Stimulated activated CD4-positive, alpha-beta T cell treated with anti-CD3 and anti-CD28 coated beads, TNF-alpha, amount 100 ng/mL, for 24 hours (primary cell): ENCODE measurements at places on chromosomes 2 and 18.

GRCh38 chr2:127969446-127969845 lies 58.4 kb downstream of the SAP130 start:
- DNase-seq: no peak

DNA sequence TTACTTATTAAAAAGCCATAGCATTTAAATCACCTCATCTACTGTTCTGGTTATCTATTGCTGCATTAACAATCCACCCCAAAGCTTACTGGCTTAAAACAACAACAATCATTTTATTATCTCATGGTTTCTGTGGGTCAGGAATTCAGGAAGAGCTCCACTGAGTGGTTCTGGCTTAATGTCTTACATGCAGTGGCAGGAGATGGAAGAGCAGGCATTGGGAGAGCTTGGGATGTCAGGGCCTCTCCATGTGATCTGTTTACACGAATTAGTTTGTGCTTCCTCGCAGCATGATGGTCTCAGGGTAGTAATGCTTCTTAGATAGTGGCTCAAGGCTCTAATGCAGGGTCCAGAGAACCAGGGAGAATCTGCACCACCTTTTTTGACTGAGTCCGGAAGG lies 14.4 kb upstream of the REL start:
- no peak for DNase-seq

- no peak for DNase-seq
Measured at GRCh38 chr2:240241572-240241971, 101.1 kb upstream of the OTOS start.

DNA sequence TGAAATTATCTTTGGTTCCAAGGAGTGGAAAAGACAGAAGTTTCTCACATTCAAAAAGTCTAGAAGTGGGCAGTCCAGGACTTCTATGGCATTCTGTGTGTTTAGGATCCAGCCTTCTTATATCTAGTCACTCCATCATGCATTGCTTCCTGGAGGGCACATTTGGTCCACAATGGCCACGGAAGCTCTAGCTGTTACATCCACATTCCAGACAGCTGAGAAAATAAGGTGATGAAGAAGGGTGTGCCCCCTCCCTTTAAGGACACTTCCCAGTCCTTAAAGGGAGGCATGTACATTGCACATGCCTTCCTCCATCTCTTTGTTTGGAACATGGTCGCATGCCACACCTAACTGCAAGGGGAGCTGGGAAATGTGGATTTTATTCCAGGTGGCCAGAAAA lies 59.9 kb upstream of the BZW1 start:
- DNase-seq: no peak

DNA sequence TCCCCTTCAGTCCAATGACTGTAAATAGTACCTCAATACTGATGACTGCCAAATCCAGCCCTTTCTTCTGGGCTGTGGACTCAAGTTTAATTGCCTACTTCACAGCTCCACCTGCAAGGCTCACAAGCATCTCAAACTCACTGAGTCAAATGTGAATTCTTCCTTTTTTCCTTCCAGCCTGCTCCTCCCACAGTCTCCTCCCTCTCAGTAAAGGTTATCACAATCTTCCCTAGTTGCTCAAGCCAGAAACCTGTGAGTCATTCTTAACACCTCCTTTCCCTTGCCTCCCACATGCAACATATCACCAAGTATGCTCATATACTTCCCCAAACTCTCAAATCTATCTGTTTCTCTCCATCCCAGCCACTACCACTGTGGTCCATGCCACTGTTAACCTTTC lies 3.7 kb upstream of the MFSD6 start:
- DNase-seq: peak; percentile 13

- no peak for DNase-seq
Measured at GRCh38 chr2:42794271-42795046, 2.1 kb upstream of the HAAO start.

DNA sequence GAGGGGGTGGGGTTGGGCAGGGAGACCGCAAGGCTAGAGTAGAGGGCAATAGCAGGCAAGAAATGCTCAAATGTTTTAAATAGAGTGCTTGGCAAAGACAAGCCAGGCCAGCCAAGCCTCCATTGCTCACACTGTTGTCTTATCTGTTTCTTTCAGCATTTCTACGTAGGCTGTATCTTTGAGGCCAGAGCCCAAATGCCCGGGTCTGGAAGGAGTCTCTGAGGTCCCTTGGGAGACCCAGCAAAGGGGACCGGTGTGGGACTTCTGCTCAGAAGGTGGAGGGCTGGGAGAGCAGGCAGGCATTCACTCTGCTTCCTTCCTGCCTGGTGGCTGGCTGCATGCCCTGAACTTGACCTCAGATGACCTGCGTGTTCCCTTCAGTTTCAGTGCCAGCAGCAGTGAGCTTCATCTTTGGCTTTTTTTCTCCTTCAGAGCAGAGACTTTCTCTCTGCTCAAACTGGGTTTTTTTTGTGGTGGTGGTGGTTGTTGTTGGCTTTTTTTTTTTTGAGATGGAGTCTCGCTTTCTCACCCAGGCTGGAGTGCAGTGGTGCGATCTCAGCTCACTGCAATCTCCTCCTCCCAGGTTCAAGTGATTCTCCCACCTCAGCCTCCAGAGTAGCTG lies 13.7 kb upstream of the TET3 start:
- DNase-seq: no peak

DNA sequence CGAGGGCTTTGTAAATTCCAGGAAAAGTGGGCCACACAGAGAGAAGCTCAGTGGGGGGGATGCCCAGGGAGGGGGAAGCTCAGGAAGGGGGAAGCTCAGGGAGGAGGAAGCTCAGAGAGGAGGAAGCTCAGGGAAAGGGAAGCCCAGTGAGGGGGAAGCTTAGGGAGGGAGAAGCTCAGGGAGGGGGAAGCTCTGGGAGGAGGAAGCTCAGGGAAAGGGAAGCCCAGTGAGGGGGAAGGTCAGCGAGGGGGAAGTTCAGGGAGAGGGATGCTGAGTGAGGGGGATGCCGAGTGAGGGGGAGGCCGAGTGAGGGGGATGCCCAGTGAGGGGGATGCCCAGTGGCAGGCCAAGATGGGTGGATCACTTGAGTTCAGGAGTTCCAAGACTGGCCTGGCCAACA lies 821 bp upstream of the CHRNG start:
- no peak for DNase-seq

GRCh38 chr2:159960414-159960813 lies 102.0 kb downstream of the PLA2R1 start:
- DNase-seq: no peak

DNA sequence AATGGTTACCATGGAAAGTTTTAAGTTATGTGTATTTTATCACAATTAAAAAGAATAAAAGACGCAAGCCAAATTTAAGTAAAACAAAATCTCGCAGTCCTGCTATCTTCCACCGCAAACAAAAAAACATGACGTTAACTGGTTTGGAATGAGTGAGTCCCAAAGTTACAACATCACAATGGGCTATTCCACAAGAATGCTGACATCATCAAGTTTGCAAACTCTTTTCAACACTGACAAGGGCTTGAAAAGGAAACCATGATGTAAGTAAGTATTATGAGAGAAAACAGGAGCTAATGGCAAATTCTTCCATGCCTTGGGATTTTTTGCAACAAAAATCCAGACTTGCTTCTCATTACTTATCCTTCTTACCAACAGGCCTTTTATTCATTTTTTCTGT lies 31.1 kb downstream of the SIGLEC15 start:
- DNase-seq: no peak

- no peak for DNase-seq
Measured at GRCh38 chr18:26459340-26459739, 89.0 kb downstream of the KCTD1 start.

GRCh38 chr2:210442457-210442856 lies 34.1 kb downstream of the LANCL1 start:
- no peak for DNase-seq

GRCh38 chr2:196263181-196263747 lies 91.9 kb upstream of the STK17B start:
- DNase-seq: no peak

DNA sequence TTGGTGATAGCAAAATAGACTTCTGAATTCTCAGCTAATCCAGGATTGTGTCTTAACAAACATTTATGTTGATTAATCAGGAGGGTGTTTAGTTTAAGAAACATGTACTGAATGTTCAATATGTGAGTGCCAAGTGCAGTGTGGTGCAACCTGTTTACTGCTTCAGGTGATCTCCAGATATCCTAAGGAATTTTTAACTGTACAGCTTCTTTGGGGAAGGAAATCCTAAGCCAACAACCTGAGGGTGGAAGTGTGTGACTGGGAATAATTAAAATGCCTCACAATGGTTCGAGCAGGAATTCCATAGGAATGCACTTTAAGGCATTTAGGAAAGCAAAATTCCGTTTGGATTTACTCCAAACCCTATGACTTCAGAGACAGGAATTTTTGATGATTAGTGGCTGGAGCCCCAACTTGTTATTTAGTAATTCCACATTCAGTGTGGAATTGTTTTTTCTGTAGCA lies 16.4 kb downstream of the CRIM1 start:
- no peak for DNase-seq

DNA sequence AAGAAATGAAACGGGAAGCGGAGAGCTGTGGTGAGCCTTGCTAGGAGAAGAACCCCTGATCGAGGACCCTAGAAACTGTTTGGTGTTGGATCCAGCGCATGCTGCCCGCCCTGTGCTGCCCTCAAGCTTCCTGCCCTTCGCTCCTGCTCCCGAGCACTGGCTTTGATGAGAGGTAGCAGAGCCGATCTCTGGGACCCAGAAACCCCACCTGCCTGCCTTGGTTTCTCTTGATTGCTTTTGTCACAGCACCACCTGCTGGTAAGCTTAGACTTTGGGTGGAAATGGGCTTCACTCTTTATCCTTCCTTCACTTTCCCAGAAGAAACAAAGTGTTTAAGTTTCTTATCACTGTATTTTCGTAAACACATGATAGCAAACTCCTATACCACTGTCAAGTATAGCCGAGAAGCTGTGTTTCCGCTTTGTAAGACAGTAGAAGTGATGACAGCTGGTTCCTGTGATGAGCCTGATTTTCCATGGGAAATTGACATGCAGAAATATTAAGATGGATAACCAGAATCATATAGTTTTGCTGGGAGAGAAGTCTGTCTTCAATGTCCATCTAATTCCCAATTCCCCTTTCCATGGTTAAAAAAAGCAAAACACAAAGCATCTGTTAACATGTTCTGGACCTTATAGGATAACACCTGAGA lies 267.4 kb downstream of the PHLPP1 start:
- peak; percentile 46 for DNase-seq

- no peak for DNase-seq
Measured at GRCh38 chr2:112151701-112152440, 13.7 kb downstream of the FBLN7 start.

- no peak for DNase-seq
Measured at GRCh38 chr18:9851511-9851910, 34.3 kb upstream of the TXNDC2 start.

DNA sequence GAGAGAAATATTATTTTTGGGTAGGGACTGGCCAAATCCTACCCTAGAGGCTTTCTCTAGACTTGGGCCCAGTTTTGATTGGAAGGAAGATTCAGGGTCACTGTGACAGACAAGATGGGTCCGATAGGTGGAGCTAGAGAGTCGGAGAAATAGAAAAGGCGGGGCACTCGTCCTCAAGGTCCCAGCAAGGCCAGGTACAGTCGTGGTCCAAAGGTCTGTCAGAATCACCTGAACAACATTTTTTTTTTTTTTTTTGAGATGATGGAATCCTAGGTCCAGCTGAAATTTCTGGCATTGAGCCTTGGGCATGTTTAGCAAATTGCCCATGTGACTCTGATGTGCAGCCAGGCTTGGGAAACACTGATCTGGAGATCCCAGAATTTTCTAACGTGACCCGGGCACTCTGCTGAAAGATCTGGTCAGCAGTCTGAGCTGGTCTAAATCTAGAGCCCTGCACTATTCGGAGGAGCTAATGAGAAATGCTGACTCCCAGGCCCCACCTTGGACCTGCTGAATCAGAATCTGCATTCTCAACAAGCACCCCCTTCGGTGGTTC lies 23.0 kb upstream of the NTSR2 start:
- peak; percentile 28 for DNase-seq

DNA sequence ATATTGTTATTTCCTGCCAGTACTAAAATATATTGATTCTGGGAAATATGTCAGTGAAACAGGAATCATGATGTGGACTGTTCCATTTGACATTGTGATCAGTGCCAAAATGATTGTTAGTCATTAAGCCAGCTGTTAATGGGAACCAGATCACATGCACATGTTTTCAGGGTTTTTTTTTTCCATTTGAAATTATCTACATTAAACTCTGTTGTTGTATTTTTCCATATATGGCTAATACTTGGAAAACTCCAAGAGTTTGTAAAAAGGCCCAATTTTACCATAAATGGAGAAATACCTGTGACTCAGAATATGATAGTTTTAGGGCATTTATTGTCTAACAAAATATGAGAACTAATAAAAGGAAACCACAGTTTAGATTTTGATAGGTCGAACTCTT lies 13.4 kb downstream of the ITGAV start:
- DNase-seq: no peak

- no peak for DNase-seq
Measured at GRCh38 chr2:38740851-38741731, 10.1 kb downstream of the SRSF7 start.

DNA sequence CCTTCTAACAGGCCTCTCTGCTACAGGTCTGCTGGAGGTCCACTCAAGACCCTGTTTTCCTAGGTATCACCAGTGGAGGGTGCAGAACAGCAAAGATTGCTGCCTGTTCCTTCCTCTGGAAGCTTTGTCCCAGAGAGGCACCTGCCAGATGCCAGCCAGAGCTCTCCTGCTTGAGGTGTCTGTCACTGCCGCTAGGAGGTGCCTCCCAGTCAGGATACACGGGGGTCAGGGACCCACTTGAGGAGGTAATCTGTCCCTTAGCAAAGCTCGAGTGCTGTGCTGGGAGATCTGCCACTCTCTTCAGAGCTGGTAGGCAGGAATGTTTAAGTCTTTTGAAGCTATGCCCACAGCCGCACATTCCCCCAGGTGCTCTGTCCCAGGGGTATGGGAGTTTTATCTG lies 140.6 kb downstream of the BAZ2B start:
- no peak for DNase-seq

DNA sequence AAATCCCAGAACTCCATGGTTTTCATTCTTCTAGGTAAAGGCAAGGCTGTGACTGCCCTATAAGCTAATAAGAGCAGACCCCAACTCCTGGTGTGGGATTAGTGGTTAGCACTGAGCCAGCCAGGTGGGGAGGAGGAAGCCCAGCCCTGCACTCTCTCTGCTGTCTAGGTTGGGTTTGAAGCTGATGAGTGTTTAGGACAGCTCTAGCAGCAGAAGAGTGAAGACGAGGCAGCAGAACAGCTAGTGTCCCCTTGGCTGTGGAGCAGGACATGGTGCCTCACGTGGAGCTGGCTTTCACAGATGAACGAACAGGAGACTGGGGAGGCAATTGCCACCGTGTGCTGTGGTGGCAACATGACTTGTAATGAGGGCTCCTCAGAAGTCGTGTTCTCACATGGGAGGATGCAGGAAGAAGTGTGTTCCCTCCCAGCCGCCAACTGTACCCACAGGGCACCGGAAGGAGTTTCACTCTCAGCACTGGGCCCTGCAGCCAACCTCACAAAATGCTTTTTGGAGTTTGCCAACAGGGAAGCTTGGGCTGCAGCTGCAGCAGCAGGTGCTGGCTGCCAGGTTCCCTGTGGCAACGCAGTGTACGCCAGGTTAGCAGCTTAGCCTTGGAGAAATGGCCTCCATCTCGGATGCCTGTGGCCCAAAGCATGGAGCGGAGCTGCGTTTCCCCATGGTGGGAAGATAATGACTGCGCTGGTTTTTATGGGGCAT lies 328.2 kb downstream of the SETBP1 start:
- no peak for DNase-seq

- DNase-seq: no peak
Measured at GRCh38 chr2:66576561-66577320, 141.8 kb downstream of the MEIS1 start.
